ENCODE measurements at places on chromosomes 6 and 20. TPM values are rescaled to one million over a fixed set of nuclear protein-coding genes. Genes with fewer than 3 reads are reported as not detected.
A peak's percentile ranks its signal among the peaks of the same experiment; 100 is the strongest.

Gene HLA-DPA1
- 1.0 TPM for total RNA-seq

Gene MTFR2
- 0.26 TPM for total RNA-seq

Gene BCLAF1
- 82.6 TPM for total RNA-seq

Gene SLC32A1
- total RNA-seq = not detected

DNA sequence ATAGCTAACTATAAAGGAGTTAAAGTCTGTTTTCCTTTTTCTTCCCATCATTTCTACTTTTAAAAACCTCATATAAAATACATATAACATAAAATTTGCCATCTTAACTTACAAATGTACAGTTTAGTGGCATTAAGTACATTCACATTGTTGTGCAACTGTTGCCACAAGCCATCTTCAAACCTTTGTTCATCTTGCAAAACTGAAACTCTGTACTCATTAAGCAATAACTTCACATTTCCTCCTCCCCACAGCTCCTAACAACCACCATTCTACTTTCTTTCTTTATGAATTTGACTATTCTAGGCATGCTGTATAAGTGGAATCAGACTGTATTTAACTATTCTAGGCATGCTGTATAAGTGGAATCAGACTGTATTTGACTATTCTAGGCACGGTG is 4.5 kb downstream of the CCDC170 start:
- no peaks in the 10 kb centered on the region for H3K27me3 ChIP-seq
- H3K4me3 ChIP-seq = no peak overlapping the region
- no peak overlapping the region for H3K27ac ChIP-seq
- peaks cover 2% of the 10 kb centered on the region for H3K4me1 ChIP-seq
- no peaks in the 10 kb centered on the region for H3K36me3 ChIP-seq

DNA sequence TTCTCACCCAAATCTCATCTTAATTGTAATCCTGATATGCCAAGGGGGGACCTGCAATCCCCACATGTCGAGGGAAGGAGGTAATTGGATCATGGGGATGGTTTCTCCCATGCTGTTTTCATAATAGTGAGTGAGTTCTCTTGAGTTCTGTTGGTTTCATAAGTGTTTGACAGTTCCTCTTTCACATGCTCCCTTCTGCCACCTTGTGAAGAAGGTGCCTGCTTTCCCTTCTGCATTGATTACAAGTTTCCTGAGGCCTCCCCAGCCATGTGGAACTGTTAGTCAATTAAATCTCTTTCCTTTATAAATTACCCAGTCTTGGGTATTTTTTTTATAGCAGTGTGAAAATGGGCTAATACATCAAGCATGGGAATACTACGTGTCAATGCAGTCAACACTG is 925.0 kb upstream of the MAN1A1 start:
- no peak overlapping the region for H3K27ac ChIP-seq
- no peak for DNase-seq
- H3K4me3 ChIP-seq = no peak overlapping the region

- H3K4me3 ChIP-seq = no peak overlapping the region
- no peaks in the 10 kb centered on the region for H3K4me1 ChIP-seq
- H3K27me3 ChIP-seq = peaks cover 3% of the 10 kb centered on the region
- no peak overlapping the region for H3K27ac ChIP-seq
- DNase-seq = no peak
Observed at GRCh38 chr6:108002365-108003221, 44.6 kb upstream of the SEC63 start.

DNA sequence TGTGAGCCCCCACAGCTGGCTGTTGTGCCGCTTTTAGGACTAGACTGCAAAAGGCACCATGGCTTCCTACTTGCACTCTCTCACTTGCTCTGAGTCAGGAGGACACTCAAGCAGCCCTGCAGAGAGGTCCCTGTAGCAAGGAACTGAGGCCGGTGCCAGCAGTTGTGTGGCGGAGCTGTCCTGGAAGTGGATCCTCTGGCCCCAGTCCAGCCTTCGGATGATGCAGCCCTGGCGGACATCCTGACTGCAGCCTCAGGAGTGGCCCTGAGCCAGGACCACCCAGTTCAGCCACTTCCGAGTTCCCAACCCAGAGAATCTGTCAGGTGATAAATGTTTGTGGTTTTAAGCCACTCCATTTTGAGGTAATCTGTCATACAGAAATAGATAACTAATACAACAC is 17.5 kb downstream of the CTCFL start:
- H3K36me3 ChIP-seq = no peaks in the 10 kb centered on the region
- H3K27me3 ChIP-seq = no peaks in the 10 kb centered on the region
- H3K4me3 ChIP-seq = no peak overlapping the region
- no peaks in the 10 kb centered on the region for H3K4me1 ChIP-seq
- no peak overlapping the region for H3K27ac ChIP-seq

GRCh38 chr6:70700922-70701876 is 33.5 kb downstream of the SMAP1 start:
- H3K27ac ChIP-seq = no peak overlapping the region
- DNase-seq = no peak
- no peaks in the 10 kb centered on the region for H3K27me3 ChIP-seq

GRCh38 chr20:47164140-47164539 is 192.4 kb downstream of the ZMYND8 start:
- H3K27ac ChIP-seq = no peak overlapping the region
- H3K4me3 ChIP-seq = no peak overlapping the region
- H3K27me3 ChIP-seq = no peaks in the 10 kb centered on the region
- no peaks in the 10 kb centered on the region for H3K36me3 ChIP-seq
- no peaks in the 10 kb centered on the region for H3K4me1 ChIP-seq
- DNase-seq = no peak

DNA sequence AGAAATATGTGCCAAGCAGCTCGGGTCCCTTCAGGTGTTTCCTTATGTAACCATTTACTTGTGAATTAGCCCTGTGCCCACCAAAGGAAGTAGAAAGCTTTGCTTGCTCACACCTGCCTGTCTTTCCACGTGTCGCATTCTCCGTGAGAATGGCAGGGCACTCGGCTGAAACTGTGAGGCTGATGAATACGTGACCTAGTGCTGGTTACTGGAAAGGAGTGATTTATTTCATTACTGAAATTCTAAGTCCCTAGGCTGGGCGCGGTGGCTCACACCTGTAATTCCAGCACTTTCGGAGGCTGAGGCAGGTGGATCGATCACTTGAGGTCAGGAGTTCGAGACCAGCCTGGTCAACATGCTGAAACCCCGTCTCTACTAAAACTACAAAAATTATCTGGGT is 45.9 kb upstream of the TULP1 start:
- DNase-seq = no peak
- no peaks in the 10 kb centered on the region for H3K36me3 ChIP-seq
- H3K27me3 ChIP-seq = peaks cover 11% of the 10 kb centered on the region
- no peak overlapping the region for H3K27ac ChIP-seq
- no peak overlapping the region for H3K4me3 ChIP-seq

DNA sequence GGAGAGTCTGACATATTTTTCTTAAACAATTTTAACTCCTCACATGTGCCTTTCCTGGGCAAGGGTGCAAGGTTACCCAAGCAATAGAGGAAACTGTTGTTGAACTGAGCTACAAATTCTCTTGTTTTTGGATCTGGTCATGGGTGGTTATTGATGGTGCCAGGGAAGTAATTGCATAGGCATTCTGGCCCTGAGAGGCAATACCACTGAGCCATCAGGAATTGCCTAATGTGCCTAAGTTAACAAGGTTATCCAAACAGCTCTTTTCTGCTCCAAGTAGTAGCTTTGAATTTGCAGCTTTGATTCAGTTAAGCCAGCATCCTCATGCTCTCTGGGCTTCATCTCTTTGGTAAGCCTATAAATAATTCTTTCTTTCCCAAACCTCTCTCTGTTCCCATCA is 266.0 kb upstream of the BTBD3 start:
- no peaks in the 10 kb centered on the region for H3K27me3 ChIP-seq
- no peaks in the 10 kb centered on the region for H3K4me1 ChIP-seq
- no peaks in the 10 kb centered on the region for H3K36me3 ChIP-seq
- no peak for DNase-seq
- no peak overlapping the region for H3K27ac ChIP-seq

DNA sequence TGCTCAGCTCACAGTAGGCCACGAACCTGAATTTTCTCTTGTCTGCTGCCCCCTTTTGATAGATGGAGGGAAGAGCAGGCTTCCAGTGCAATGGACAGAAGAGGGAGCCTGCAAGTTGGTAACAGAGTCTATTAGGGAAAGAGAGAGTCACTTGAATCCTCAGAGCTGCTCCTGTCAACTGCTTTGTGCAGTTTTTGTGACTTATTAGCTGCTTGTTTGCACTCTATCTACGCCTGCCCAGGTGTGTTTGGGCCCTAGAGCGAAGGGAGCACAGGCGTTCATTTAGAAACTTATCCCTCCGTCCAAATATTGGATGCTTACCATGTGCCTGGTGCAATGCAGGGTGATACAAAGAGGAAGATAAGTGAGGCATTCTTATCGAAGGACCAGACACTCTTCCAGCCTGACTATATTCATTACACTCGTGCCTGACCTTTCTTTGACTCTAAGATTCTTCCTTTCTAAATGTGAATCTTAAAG is 11.6 kb upstream of the SLC2A12 start:
- peaks cover 3% of the 10 kb centered on the region for H3K4me1 ChIP-seq
- H3K27ac ChIP-seq = no peak overlapping the region
- no peaks in the 10 kb centered on the region for H3K27me3 ChIP-seq
- DNase-seq = peak; percentile 69
- no peak overlapping the region for H3K4me3 ChIP-seq

DNA sequence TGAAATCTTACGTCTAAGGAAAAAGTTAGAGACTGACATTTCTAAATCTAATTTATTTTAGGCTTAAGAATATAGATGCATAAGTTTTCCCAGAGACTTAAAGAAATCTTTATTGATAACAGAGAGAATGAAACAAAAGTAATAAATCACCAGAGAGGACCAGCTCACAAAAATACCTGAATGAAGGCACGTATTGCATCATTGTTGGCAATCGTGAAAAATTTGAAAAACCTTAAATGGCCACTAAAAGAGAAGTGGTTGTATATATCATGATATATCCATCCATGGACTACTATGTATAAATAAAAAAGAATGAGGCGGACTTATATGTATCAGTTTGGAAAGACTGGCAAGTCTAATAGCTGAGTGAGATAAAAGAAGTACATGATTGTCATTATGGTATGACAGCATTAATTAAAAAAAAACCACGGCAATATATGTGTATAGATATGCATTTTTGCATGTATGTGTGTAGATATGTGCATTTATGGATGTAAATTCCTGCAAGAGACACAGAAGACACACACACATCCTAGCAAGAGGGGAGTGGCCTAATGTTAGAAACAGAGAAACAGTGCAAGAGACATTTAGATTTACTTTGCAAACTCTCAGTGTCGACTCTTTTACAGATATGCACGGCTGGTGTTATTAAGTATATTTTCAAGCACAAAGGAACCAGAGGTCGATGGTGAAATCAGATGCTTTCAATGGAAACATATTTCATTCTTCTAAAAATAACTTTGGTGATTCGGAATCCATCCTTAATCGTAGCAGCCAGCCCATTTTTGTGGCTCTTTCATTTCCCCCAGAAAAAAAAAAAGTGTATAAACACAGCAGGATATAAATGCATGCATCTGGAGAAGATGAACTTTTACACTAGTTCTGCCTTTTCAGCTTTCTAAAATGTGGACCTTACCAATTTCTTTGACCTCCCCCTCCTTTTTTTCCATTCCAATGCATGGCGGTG is 156.1 kb upstream of the SALL4 start:
- no peaks in the 10 kb centered on the region for H3K36me3 ChIP-seq
- no peaks in the 10 kb centered on the region for H3K27me3 ChIP-seq
- peak; percentile 64 for DNase-seq

GRCh38 chr6:6885521-6886170 is 222.1 kb upstream of the RREB1 start:
- peak; percentile 26 for DNase-seq
- no peak overlapping the region for H3K4me3 ChIP-seq
- H3K36me3 ChIP-seq = no peaks in the 10 kb centered on the region

DNA sequence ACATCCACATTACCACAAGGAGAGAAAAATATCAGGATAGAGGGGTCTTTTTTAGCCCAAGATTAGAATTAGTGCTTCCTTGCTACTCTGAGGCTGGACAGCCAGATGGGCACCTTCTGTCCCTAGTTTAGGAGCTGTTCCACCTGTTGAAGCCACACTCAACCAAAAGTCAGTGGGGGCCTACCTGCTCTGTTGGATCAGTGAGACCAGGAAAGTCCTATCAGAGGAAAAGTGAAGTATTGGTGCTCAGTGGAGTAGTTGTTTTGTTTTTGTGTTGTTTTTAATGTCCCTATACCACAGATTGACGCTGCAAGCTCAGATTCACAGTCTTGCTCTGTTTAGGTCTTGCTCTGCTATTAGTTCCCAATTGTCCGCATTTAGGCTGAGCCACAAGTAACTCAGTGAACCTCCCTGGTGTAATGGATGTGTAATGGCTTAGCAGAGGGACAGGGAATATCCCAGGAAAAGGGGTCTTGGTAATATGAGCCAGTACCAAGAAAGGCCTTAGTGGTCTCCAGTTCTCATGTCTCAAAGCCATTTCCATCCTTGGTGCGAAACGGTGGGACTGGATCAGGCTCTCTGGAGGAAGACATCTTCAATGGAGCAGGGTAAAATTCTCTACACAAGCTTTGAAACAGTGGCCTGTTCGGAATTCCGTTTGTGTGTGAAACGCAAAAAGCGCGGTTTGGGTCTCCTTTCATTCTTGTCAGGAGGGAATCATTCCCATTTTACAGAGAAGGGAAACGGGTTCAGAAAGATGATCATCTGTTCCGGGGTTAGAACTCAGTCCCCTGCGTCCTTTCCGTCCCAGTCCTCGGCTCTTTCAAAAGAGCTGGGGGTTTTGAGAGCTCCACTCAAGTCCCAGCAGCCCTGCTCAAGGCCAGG is 631 bp upstream of the PABPC1L start:
- peak; percentile 9 for DNase-seq
- no peak overlapping the region for H3K27ac ChIP-seq
- peak overlapping the region; percentile 22 for H3K4me3 ChIP-seq

- no peaks in the 10 kb centered on the region for H3K36me3 ChIP-seq
- H3K27me3 ChIP-seq = no peaks in the 10 kb centered on the region
- no peak for DNase-seq
- no peak overlapping the region for H3K4me3 ChIP-seq
Observed at GRCh38 chr20:55596431-55596830, 408.9 kb downstream of the CBLN4 start.

- no peak overlapping the region for H3K27ac ChIP-seq
- DNase-seq = no peak
- H3K27me3 ChIP-seq = no peaks in the 10 kb centered on the region
- no peaks in the 10 kb centered on the region for H3K4me1 ChIP-seq
- no peaks in the 10 kb centered on the region for H3K36me3 ChIP-seq
Observed at GRCh38 chr6:16618962-16619361, 142.3 kb downstream of the ATXN1 start.

DNA sequence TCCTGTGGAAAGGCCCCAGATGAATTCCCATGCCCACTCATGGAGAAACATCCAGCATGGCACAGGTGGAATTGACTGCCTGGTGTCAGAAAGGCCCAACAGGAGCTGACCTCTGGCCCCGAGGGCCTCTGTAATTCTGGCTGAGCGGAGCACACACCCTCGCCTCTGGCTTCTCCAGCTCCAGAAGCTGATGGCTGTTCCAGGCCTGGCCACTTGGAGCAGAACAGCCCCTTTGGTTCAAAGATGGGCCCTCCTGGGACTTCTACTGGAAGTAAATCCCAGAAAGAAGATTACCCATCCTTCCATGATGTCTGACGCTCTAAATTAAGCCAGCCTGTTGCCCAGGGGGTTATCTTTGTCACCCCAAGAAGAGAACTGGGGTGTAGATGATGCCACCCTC is 275.1 kb upstream of the CDH4 start:
- H3K4me1 ChIP-seq = no peaks in the 10 kb centered on the region
- no peaks in the 10 kb centered on the region for H3K27me3 ChIP-seq
- H3K27ac ChIP-seq = no peak overlapping the region
- no peak overlapping the region for H3K4me3 ChIP-seq
- no peak for DNase-seq
